Testis (tissue), 5 donors: ENCODE measurements at places on chromosomes 2 and 18.
A peak's percentile ranks its signal among the peaks of the same experiment; 100 is the strongest.

DNA sequence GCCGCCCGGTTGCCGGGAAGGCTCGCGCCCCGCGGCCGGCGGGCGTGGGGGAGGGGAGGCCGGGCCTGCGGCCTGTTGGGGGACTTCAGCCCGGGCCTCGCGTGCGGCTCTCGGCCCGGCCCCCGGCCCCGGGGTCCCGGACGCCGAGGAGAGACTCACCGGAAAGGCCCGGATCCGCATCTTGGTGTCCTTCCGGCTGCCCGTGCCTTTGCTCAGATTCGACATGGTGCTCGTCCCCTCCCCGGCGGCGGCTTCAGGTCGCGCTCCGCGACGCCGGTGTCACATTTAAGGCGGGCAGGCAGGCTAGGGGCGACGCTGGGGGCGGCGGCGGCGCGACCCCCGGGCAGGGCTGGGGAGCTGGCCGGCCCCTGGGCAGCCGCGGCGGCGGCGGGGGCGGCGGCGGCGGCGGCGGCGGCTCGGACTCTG lies 365 bp downstream of the CUL3 start:
- H3K27ac ChIP-seq: peak overlapping the region; percentile 82
- DNase-seq: peak; percentile 53
- H3K4me1 ChIP-seq: peaks cover 14% of the 10 kb centered on the region
- no peaks in the 10 kb centered on the region for H3K27me3 ChIP-seq
- H3K36me3 ChIP-seq: no peaks in the 10 kb centered on the region

- H3K4me3 ChIP-seq: no peak overlapping the region
- H3K4me1 ChIP-seq: no peaks in the 10 kb centered on the region
- no peak for DNase-seq
Observed at GRCh38 chr18:23684515-23685197, 4.6 kb upstream of the LAMA3 start.

GRCh38 chr2:229675569-229675968 lies 38.8 kb downstream of the DNER start:
- no peaks in the 10 kb centered on the region for H3K36me3 ChIP-seq
- H3K4me1 ChIP-seq: no peaks in the 10 kb centered on the region
- H3K27me3 ChIP-seq: no peaks in the 10 kb centered on the region
- no peak overlapping the region for H3K4me3 ChIP-seq

DNA sequence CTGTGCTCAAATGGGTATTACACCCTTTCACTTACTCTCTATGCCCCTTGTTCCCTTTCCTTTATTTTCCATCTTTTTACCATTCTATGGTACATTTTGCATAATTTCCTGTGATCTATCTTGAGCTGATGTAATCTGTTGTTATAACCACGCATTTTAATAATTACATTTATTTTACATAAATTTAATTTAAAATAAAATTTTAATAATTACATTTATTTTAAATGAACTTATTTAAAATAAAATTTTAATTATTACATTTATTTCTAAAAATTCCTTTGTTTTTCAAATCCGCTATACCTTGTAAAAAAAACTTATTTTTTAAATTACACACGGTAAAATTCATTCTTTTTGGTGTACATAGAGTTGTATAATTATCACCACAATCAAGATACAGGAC lies 93.9 kb downstream of the CRACDL start:
- no peak for DNase-seq
- H3K27me3 ChIP-seq: no peaks in the 10 kb centered on the region
- no peaks in the 10 kb centered on the region for H3K36me3 ChIP-seq
- no peak overlapping the region for H3K4me3 ChIP-seq

DNA sequence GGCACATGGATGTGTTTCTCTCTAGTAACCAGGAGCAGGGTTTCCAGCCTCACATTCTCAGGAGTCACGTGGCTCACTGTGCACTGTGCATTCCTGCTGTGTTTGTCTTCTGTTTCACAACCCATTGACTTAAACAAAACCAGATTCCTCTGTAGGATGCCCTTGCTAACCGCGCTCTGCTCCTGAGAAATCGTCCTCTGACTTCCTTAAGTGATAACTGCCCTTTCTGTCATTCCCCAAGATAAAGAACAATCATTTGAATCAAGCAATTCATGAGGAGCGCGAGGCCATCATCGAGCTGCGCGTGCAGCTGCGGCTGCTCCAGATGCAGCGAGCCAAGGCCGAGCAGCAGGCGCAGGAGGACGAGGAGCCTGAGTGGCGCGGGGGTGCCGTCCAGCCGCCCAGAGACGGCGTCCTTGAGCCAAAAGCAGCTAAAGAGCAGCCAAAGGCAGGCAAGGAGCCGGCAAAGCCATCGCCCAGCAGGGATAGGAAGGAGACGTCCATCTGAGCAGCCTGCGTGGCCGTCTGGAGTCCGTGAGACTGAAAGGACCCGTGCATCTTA lies 60.2 kb downstream of the RALBP1 start:
- H3K27ac ChIP-seq: peak overlapping the region; percentile 66
- H3K27me3 ChIP-seq: no peaks in the 10 kb centered on the region
- H3K36me3 ChIP-seq: no peaks in the 10 kb centered on the region
- no peak overlapping the region for H3K4me3 ChIP-seq

GRCh38 chr2:200615247-200615646 lies 29.4 kb downstream of the AOX1 start:
- no peak overlapping the region for H3K27ac ChIP-seq
- no peaks in the 10 kb centered on the region for H3K27me3 ChIP-seq
- H3K4me3 ChIP-seq: no peak overlapping the region
